ENCODE measurements at places on chromosomes 6 and 20.

- no peak for DNase-seq
Measured at GRCh38 chr6:35061102-35061615, 80.0 kb downstream of the TCP11 start.

DNA sequence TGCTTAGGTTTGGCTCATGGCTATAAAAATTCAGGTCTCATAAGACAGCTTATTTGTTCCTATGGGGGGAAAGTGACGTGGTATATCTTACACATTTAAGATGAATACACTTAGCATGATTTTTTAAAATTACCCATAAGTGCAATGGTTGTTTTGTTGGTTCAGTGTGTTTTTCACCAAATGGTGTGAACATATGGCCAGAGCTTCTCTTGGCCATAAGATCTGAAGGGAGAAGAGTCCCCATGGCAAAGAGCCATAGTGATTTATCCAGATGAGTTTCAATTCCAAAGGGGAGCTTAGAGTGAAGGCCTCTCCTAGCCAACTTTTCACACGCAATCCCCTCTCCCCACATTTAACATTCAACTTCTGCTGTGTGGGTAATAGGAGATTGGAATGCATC, 107.6 kb downstream of the TMEM242 start:
- no peak for DNase-seq

DNA sequence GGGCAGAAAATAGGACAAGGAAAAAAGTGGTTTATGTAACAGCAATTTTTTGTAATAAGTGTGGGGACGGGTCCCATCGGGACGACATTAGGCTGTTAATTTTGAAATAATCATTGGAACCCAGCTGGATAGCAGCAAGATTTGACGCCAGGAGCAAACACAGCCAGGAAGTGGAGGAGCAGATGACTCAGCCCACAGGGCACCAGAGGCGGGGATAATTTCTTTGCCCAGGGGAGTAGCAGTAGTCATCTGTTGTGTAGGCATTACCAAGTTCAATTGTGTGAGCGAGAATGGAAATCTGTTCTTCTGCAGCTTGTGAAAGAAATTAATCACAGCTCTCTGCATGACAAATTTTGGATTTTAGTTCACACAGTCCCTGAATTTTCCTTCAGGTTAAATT, 22.6 kb upstream of the RIN2 start:
- no peak for DNase-seq

DNA sequence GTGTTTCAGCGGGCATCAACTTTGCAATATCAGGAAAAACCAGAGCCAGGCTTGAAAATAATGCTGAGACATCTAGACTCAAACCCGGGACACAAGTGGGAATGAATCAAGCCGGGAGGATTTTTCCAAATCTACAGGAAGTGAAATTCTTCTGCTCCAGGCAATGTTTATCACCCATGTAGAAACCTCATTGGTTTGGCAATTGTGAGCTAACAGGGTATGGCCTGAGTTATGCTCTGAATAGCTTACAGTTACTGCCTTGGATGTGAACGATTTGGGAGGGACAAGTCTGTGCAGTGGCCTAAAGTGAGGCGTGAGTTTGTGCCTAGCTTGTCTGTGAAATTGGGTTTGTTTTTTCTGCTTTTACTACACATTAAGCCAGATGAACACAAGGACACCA, 87.4 kb downstream of the PCSK2 start:
- no peak for DNase-seq

DNA sequence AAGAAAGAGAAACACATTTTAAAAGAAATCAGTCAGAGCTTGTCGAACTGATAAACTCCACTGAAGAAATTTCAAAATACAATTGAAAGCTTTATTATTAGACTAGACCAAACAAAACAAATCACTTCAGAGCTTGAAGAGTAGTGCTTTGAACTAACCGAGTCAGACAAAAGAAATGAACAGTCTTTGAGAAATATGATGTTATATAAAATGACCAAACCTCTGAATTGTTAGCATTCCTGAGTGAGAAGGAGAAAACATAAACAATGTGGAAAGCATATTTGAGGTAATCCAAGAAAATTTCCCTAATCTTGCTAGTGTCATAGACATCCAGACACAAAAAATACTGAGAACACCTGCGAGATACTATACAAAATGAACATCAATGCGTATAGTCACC, 13.2 kb upstream of the CST4 start:
- DNase-seq, result no peak

DNA sequence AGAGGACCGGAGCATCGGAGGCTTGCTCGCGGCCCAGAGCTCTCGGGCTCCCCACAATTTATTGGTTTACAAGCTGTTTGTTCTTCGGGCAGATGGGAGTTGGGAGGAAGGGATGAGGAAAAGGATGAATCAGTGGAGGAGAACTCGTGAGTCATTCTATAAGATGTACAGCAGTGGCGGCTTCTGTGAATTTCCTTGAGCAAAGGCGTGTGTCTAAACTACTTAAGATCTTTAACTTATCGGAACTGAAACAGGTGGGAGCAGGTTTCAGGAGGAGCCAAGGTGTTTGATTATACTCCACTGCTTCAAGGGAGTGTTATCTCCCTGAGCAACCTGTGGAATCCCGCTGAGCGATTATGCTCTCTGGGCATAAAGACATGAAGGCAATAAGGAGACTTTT, 50.5 kb upstream of the IBTK start:
- DNase-seq, result no peak

DNA sequence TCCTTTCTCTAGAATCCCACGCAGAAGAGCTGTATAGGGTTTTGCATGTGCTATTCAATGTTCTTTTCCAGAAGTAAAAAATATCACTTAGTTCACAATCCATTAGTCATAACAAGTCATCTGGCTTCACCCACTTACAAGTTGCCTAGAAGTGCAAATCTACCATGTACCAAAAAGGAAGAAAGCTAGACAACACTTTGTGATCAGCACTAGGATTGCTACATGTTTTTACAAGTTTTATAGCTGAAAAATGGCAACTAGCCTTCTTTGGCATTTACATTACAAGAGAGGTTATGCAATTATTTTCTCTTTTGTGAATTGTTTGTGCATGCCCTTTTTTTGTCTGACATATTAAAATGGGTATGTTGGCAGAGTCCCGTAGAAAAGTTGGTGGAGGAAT, 85.6 kb upstream of the PTPRK start:
- DNase-seq, result no peak

All from Karpas-422 (cell line).